ENCODE measurements at places on chromosomes 5 and 9.

GRCh38 chr9:35933550-35934067 lies 24.3 kb downstream of the SPAAR start:
- no peak for DNase-seq

DNA sequence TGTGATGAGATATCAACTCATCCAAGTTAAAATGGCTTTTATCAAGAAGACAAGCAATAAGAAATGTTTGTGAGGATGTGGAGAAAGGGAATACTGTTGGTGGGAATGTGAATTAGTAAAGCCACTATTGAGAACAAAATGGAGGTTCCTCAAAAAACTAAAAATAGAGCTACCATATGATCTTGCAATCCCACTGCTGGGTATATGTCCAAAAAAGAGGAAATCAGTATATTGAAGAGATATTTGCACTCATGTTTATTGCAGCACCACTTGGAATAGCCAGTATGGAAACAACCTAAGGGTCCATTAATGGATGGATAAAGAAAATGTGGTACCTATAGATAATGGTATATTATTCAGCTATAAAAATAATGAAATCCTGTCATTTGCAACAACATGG lies 25.1 kb downstream of the PPIP5K2 start:
- no peak for DNase-seq

GRCh38 chr5:143207563-143208364 lies 195.7 kb downstream of the NR3C1 start:
- DNase-seq = no peak

DNA sequence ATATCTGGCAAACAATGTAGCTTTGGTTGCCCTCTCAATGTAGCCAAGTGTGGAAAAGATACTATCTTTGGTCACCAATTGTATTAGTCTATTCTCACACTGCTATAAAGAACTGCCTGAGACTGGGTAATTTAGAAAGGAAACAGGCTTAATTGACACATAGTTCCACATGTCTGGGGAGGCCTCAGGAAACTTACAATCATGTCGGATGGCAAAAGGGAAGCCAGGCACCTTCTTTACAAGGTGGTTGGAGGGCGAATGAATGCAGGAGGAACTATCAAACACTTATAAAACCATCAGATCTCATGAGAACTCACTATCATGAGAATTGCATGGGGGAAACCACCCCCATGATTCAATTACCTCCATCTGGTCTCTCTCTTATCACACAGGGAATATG lies 133.1 kb upstream of the TBCA start:
- no peak for DNase-seq

DNA sequence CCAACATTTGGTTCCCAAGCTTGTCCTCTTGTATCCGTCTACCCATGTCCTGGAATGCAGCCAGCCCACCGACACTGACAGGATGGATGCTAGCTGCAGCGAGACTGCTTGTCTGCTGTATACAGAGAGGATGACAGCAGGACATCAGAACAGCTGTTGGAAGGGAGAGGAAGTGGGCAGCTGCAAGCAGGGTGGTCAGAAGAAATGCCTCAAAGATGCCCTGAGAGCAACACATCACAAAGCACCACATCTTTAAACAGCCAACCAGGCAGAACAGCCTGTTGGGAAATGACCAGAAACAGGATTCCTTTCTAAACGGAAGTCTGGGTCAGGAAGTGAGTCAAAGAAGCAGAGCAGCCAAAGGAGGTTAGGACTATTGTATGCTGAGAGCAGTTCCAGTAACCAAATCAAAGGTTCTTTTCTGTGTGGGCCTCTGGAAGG lies 219.1 kb downstream of the NDUFS4 start:
- DNase-seq = no peak

DNA sequence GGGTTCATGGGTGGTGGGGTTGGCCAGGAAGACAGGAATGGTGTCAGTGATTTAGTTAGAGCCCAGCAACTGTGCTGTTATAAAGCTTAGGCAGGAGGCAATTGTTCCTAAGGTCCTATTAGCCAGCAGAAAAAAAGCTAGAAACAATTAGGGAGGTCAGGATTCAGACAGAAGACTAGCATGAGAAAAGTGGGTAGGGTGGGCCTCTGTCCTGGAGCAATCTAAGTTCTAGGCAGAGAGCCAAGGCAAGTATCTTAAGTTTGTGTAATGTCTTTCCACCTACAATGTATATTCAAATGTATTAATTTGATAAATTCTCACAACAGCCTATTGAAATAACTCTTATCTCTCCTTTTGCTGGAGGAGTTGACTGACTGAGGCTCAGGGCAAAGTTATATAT lies 6.1 kb upstream of the ZFAND5 start:
- DNase-seq = no peak

DNA sequence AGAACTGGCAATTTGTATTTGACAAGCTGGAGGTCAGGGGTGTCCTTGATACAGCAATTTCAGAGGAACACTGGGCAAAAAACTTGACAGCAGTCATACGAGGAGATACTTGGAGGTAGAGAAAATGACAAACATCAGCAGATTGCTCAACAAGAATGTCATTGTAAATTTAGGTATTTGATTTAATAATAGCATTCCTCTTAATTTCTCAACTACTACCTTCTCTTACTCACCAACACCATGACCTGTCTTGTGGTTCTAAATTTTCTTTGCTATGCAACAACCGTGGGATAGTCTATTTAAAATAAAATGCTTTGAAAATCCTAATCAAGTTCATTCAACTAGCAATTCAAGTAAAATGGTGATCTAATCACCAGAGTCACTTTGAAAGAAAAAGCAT lies 128.4 kb downstream of the DNAH5 start:
- no peak for DNase-seq

- no peak for DNase-seq
Observed at GRCh38 chr5:540071-540905, 16.0 kb upstream of the SLC9A3 start.

DNA sequence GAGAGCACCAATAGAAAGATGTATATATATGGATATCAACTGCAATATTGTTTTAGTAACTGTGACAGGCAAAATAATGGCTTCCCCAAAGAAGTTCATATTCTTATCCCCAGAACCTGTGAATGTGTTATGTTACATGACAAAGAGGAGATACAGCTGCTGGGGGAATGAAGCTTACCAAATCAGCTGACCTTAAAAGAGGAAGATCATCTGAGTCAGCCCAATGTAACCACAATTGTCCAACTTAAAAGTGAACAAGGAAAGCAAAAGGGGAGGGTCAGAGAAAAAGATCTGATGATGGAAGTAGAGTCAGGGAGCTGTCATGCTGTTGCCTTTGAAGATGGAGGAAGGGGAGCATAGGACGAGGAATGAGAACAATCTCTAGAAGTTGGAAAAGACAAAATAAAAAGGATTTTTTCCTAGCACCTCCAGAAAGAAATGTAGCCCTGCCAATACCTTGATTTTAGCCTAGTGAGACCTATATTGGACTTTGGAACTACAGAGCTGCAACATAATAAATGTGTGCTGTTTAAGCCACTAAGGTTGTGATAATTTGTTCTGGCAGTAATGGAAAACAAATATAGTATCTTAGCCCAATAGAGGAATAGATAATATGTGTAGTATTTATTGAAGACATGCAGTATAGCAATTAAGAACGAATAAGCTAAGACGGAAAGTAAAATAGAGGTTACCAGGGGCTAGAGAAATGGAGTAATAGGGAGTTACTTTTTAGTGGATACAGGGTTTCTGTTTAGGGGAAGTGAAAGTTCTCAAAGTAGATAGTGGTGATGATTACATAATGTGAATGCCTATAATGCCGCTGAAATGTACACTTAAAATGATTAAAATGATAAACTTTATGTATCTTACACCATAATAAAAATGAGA lies 115.9 kb downstream of the PIK3R1 start:
- DNase-seq = no peak

DNA sequence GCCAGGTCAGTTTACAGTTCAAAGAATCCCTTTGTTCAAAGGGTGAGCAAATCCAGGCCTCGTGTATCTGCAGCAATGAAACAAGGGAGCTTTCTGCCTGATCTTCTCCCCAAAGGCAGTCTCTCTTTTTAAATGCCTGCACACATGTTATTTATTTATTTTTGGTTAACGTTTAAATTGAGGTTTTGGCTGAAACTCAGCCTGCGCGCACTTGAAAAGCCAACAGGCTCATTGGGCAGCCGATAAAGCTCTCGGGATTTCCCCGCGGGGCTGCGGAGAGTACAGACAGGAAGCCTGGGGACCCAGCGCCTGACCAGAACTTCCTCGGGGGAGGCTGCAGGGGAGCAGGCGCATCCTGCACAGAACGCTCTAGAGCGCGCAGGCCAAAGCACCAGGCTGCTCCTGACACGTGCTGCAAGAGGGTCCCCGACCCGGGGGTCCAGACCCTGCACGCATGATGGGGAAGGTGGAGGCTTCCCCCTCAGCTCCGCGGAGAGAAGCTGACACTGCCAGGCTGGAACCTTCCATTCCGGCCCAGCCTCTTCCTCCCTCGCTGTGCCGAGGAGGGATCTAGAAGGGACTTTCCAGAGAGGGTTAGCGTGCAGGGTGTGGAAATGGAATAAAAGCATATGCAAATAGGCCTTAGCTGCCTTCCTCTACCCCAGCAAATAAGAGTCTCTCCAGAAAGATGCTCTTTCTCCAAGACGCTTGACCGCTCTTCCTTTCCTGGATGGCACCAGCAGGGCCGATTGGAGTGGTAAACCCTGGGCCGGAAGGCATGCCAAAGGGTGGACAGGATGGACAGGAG lies 46.1 kb downstream of the PTTG1 start:
- DNase-seq = peak; percentile 57

- no peak for DNase-seq
Observed at GRCh38 chr5:97670447-97670846, 487.4 kb upstream of the RIOK2 start.

GRCh38 chr9:72168075-72168474 lies 18.8 kb downstream of the GDA start:
- no peak for DNase-seq

DNA sequence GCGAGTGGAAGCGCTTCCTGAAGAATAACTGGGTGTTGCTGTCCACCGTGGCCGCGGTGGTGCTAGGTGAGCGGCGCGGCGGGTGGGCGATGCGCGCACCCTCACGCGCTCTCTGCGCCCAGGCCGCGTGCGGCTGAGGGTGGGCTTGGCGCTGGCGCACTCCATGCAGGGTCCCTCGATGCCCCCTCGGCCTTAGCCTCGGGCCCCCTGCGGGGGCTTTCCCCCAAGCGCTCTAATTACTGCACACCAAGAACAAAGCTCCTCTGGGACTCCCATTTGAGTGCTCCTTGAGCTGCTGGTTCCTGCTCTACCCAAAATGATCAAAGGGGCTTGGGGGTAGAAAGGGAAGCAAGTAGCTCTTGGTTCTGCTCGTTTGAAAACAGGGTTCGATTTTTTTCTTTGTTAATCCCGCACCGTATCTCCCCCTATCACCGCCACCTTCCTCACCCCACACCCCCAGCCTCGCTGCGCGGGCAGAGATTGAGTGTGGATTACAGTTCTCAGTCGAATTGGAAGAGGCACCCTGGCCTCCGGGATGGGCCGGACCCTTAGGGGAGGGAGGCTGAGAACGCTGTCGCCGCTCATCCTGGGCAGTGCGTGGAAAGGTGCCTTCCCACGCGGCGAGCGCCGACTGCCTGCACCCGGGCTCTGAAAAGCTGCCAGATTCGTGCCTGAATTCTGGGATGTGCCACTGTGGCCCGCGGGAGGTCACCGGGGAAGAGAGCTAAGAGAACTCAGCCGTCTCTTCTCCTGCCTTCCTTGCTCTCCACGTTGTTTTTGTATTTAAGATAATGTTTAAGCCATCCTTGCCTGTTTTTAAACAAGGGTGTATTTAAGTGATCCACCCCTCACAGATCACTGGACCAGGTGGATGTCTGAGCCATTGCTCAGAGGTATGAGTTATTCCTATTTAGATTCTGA lies 697 bp downstream of the SLC1A1 start:
- DNase-seq = no peak

- DNase-seq = no peak
Observed at GRCh38 chr5:133041910-133042309, 9.9 kb upstream of the HSPA4 start.

DNA sequence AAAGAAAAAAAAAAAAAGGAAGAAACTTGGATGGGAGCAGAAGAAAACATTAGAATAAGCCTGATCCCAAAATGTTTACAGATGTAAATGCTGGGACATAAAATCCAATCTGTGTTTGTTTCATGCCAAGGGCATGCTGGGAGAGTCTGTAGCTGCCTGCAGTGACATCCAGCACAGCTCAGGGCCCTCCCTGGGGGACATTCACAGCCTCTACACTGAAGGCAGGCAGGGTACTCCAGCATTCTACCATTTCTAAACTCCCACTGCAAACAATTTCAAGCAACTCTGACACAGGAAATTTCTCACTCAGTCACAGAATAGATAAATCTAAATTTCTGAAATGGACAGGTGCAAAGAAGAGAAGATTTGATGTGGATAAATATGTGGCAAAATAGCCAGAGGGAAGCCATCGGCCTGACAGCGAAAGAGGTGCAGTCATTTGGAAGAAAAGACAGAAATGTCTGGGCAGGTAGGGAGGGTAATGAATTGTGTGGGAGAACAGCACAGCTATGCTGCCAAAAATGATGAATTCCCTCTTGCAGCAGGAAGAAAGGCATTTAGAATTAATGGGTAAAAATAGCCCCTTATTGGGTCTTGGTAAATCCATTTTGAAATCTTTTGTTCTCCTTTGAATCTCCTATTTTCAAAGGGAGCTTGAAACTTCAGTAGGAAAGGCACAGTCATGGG lies 199.4 kb downstream of the MED10 start:
- no peak for DNase-seq

DNA sequence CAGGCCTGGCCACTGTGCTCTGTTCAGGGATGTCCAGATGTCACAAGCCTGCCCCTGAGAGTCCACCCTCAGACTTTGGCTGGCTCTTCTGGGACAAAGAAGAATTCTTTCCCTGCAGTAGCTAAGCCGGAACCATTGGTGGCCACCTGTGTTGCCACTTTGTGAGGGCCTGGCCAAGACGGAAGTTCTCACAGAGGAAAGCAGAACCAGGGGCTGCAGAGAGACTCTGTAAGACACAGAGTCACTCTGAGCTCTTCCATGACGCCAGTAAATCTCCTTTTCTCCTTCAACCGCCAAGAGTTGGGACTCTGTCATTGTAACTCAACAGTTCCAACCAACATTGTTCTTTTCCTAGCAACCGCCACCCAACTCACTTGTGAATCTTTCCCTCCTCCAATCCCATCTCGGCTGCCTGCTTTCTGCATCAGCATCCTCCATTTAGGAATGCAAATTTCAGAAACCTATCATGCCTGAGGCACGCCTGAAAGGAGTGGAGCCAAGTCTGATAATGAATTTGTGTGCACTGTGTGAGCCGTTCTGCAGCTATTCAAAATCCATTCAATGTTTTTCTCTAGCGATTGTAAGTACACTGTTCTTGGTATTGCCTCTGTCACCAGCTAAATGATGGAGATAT lies 37.8 kb upstream of the ATP6V1G1 start:
- no peak for DNase-seq

GRCh38 chr9:120443489-120443888 lies 136.5 kb downstream of the CDK5RAP2 start:
- no peak for DNase-seq

DNA sequence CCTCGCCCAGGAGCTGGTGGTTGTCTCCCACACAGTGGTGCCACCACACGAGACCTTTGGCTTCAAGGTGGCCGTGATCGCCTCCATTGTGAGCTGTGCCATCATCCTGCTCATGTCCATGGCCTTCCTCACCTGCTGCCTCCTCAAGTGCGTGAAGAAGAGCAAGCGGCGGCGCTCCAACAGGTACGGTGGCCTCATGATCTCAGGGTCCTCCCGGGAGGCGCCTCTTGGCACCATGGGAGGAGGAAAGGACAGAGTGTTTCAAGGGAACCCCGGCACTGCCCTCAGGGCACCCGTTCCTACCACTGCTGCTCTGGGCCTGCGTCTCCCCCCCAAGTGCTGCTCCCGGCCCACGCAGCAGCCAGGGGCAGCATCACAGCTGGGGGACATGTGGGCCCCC lies 18.2 kb upstream of the CARD19 start:
- DNase-seq = no peak

All from activated T-helper 1 cell treated with anti-CD3 and anti-CD28 coated beads, Interleukin-2, amount 50 U/mL, for 16 hours (primary cell).